Suppressor macrophage treated with lipopolysaccharide for 4 hours (primary cell): ENCODE measurements at places on chromosomes 7 and 10.

DNA sequence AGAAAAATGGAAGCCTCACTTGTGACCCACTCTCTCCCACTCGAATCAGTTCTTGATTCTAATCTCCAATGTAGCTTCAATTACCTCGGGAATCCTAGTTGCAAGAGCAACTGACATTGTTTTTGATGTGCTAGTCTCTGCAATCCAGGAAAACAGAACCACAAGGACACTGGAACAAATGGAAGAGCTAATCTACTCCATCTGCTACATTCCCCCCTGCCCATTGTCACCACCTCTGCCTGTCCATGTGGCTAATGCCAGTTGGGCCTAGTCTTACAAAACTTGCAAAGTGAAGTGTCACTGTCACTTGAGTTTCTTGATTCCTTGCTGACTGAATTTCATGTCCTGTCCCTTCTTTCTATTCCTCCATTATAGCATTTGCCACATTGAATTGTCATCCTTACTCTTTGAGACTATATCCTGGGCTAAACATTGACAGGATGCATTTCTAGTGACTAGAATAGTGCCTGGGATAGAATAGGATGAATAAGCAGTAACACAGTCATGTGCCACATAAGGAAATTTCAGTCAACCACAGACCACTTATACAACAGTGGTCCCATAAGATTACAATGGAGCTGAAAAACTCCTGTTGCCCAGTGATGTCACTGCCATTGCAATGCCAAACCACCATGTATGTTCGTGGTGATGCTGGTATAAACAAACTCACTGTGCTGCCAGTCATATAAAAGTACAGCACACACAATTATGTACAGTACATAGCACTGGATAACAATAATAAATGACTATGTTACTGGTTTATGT is 13.5 kb downstream of the GCC1 start:
- no peak for DNase-seq

DNA sequence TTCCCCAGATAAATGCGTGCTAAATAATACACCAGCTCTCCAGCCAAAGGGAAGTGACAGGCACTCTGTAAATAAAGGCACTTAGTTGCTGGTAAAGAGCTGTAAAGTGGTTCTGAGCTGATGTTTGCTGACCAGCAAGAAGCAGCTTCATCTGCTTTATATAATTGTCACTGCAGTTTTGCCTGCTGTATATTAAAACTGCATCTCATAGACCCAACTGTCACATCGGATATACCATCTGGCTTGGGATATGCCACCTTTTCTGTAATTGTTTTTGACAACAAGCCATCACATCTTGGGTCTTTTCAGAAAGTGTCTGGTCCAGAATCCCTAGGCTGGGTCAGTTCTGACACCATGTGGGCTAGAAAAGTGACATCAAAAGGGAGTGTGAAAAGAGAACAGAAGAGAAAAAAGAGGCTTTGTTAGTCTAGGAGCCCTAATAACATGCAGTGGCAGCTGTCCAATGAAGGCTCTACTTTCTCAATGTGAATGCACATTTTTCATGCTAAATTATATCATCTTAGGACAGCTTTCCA is 697.6 kb downstream of the KCNMA1 start:
- no peak for DNase-seq

DNA sequence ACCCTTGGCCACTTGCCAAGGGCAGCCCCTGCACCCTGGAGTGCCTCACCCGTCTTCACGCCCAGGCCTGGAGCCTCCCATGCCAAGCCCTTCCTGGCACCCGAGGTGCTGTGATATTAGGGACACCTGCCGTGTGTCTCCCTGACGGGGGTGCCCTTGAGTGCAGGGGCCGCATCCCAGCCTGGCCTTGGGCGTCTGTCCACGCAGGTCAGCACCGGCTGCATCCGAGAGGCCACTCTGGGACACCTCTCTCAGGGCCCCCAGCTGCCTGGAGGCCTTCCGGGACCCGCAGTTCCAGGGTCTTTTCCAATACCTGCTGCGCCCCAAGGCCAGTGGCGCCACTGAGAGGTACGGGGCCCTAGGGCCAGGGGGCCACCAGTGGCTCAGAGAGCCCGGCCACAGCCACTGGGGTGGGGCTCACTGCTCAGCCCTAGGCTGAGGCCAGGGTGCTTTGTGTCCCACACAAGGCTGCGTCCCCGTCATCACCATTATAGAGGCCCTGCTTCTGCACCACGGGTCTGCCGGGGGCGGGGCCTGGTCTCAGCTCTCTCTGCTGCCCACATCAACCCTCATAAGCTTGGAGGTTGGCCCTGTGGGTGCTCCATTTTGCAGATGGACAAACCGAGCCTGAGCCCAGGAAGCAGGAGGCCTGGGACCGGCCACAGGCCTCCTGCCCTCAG is 12.7 kb downstream of the AP5Z1 start:
- DNase-seq = no peak

DNA sequence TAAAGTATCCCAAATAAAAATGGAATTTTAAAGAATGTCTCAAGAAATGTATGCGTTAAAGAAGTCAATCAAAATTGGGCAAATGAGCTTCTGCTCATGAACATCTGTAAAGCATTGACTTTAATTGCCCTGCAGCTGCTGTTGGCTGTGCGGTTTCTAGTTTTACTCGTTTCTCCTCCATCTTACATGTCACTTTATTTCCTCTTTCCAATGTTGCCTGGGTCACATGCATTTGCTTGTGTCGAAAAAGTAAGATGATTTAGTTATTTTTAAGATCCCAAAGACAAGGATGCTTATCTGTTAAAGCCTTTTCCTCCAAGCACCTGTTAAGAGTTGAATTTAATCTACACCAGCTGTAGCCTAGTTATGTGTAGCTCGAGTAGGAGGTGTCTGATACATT is 310.4 kb downstream of the EXOC4 start:
- no peak for DNase-seq

DNA sequence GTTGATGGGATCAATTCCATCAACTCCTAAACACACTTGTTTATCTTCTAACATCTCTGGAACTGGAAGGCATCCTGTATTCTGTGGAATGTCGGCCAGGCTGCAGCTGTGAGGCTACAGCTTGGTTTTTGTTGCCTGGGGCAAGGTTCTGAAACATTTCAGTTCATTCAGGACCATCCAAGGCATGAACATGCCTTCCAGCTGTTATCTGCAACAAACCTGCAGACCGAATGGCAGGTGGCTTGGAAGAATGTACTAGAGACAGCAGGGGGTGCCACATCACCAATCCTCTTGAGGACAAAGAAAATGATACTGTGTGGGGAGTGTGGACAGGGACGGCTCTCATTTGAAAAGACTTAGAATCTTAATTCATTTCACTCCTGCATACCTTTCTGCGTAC is 12.4 kb downstream of the PAPOLB start:
- DNase-seq = no peak

DNA sequence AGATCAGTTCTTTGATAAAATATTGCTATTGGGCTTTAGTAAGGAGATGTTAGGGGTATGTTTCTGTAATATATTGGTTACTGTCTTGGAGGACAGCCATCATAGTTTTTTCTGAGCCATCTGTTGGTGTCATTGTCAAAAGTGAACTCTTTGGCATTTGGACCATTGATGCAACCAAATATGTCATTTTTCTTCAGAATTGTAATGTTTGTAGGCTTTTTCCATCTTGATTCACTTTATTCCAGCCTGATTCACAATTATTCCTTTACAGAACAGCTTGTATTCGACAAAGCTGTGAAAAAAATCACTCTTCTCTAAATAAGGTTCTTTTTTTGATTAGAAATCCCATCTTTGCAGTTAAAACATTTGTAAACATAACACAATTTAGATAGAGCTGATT is 37.4 kb downstream of the SMNDC1 start:
- DNase-seq = no peak

GRCh38 chr10:126290232-126290631 is 98.0 kb downstream of the ADAM12 start:
- DNase-seq = no peak

- DNase-seq = no peak
These were observed 81.0 kb downstream of the SAMD9 start for GRCh38 chr7:93036807-93037206.

DNA sequence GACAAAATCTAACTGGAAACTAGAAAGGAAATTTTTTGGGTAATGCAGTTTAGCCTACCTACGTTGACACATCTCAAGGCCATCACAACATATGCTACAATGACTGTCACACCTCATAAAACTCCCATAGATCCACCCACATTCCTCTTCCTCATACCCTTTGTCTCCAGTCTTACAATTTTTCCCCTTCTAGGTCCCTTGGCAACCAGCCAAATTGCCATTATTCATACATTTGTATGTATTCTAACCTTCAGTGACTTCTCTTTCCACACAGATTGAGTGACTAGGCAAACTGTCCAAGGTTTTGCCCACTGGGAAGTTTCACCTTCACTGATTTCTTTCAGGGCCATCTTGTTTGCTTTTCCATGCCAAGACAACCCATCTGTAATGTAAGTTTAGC is 100.5 kb upstream of the TPK1 start:
- DNase-seq = no peak

- DNase-seq = peak; percentile 56
These were observed 45.5 kb downstream of the VOPP1 start for GRCh38 chr7:55526770-55527169.
